Breast epithelium (tissue), 4 donors: ENCODE measurements at places on chromosomes 12 and 14. TPM values are rescaled to one million over a fixed set of nuclear protein-coding genes. Genes with fewer than 3 reads are reported as not detected.

- DNase-seq = no peak
- H3K4me3 ChIP-seq = no peak overlapping the region
- H3K27me3 ChIP-seq = no peaks in the 10 kb centered on the region
- no peaks in the 10 kb centered on the region for H3K4me1 ChIP-seq
These were observed 190.2 kb upstream of the CNOT2 start for GRCh38 chr12:70052931-70053497.

Gene TMEM119
- total RNA-seq = 12.5 TPM

Gene TAS2R7
- not detected for total RNA-seq

Gene SDSL
- 4.6 TPM for total RNA-seq

Gene KRT78
- total RNA-seq = not detected

Gene PPP2R3C
- total RNA-seq = 28.6 TPM
